Activated CD8-positive, alpha-beta memory T cell treated with anti-CD3 and anti-CD28 coated beads, Interleukin-2, amount 10 ng/mL, durations not matched to agents 7 days and 5 days (primary cell): ENCODE measurements at places on chromosomes 16 and 17. TPM values are rescaled to one million over a fixed set of nuclear protein-coding genes. Genes with fewer than 3 reads are reported as not detected.

DPEP3 gene
- total RNA-seq: 0.28 TPM

KRT17 gene
- not detected for total RNA-seq

DHX58 gene
- 105 TPM for total RNA-seq

CES4A gene
- total RNA-seq: 11.7 TPM

DNA sequence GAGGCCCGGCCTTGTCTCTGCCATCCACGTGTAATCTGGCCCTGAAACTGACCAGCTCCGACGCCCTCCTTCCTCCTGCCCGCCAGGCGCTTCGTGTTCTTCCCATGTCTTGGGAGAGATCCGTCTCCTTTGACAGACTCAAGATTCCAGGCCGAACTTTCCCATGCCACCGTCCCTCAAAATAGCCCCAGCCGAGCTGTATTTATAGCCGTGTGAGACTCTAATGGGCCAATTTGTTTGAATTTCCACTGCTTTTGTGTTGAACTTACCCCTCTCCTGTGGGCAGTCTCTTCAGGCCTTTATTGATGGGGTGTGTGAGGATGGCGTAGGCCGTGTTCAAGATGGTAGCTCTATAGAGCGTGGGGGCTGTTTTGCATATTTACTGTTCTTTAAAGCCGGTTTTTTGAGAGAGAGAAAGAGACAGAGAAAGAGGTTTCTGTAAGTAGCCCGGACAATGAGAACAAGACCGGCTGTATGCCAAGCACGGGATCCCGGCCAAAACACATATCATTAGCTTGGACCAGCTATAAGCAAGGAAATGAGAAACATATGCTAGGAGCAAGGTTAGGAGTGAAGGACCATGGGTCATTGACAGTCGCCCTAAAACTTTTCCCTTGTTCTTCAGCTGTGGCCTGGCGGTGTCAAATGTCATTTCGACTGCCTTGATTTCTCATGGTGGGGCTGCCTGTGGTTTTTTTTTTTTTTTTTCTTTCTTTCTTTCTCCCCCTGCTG lies 124.5 kb upstream of the ZFHX3 start:
- DNase-seq: no peak

- no peak for DNase-seq
Measured at GRCh38 chr17:82696259-82696658, 2.2 kb downstream of the RAB40B start.

GRCh38 chr17:45001310-45001709 lies 33.2 kb upstream of the C1QL1 start:
- DNase-seq: no peak
